Glutamatergic neuron (in vitro differentiated cells): ENCODE measurements at places on chromosomes 13 and 19.

GRCh38 chr19:5154129-5154798 is 185.4 kb downstream of the KDM4B start:
- DNase-seq: peak; percentile 80

GRCh38 chr13:73776151-73776785 is 357.9 kb downstream of the KLF12 start:
- no peak for DNase-seq

- DNase-seq: no peak
Measured at GRCh38 chr19:33661336-33661735, 39.6 kb downstream of the CHST8 start.

- no peak for DNase-seq
Measured at GRCh38 chr13:23632741-23633140, 62.5 kb downstream of the TNFRSF19 start.

DNA sequence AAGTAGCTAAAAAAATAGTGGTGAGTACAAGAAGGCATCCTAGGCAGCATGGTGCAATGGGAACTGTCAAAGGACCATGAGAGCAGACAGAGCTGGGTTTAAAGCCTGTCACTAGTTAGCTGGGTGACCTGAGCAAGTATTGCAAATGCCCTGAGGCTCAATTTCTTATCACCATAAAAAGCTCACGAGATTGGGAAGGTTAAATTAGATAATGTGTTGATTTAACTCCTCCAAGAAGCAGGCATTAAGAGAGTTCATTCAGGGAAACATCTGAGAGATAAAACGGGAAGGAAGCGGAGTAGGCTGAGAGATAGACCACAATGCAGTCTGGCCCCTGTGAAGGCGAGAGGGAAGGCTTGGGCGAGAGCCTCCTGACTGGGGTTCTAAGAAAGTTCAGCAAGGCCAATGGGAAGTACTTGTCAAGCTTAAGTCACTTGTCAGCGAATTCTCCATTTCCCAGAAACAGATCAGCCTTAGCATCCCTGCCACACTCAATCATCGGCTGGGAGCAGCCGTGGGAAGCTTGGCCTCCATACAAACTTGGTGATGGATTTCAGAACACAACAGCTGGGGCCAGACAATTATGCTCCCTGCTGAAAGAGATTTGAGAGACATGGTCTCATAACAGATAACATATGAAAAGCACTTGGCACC is 105.5 kb downstream of the POU4F1 start:
- no peak for DNase-seq

DNA sequence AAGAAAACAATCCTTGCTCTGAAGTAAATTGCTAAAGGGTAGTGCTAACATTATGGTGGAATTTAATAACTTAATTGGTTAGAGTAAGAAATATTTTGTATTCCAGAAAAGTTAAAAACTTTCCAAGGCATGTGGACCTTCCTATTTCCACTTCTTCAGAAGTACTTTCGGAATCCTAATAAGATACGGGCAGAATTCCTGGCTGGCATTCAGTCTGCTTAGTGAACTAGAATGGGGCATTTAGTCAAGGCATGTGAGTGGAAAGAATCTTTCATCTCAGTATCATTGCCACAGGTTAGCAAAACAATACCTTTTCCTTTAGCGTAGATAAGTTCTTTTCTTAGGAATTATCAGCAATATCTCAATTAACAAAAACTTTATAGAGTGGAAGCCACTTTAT is 85.1 kb downstream of the TNFRSF19 start:
- DNase-seq: no peak

DNA sequence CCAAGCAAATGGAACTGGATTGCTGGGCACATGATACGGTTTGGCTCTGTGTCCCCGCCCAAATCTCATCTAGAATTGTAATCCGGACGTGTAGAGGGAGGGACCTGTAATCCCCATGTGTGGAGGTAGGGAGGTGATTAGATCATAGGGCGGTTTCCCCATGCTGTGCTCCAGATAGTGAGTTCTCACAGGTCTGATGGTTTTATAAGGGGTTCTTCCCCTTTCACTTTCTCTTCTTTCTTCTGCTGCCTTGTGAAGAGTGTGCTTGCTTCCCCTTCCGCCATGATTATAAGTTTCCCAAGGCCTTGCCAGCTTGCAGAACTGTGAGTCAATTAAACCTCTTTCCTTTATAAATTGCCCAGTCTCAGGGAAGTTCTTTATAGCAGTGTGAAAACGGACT is 32.6 kb upstream of the MTIF3 start:
- no peak for DNase-seq

DNA sequence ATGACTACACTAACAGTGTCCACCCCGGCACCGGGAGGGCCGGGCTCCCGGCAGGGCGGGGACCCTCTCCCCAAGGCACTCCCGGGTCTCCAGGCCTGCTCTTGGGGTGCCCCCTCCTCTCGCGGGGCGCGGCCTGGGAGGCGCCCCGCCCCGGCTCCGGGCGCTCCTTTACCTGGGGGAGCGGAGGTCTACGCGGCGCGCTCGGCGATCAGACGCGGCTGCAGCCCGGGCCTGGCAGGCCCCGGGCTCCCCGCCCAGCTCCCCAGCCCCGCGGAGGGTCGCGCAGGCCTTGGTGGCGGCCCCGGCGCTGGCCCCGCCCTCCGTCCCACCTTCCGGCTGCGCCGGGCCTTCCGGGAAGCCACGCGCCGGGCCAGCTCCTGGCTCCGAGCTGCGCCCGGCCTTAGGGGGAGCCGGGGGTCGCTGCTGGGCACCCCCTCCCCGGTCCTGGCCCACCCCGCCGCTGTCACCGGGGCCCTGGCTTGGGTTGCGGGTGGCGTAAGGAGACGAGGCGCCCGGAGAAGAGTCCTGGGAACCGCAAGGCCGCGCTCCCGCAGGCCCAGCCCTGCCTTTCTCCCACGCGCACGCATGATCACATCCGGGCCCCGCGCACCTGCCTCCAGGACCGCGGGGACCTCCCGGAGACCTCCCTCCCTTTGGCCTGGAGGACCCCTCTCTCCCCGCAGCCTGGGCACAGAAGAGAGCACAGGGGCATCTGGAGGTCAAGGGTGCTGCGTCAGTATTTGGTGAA is at the start of gene C19orf12:
Gene C19orf12, minus strand, starts transcription at position 309 of the 748 bp plus-strand sequence. CDS start 6,848 bp downstream, outside the sequence.
- peak; percentile 84 for DNase-seq

DNA sequence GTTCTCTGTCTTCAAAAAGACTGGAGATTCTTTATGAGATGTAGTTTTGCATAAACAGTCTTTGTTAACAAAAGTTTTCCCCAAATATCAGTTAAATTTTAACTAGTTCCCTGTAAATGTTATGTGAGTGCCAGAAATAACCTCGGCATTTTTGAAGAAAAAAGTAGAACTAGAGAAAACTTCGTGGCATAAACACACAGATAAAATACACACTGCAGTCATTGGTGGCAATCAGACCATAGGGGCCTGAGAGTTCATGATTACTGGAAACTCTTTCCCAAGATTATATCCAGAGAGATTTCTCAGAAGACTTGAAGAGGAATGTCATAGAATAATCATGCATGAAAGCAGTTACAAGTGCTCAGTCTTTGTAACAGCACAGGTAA is 190.0 kb downstream of the MZT1 start:
- no peak for DNase-seq

DNA sequence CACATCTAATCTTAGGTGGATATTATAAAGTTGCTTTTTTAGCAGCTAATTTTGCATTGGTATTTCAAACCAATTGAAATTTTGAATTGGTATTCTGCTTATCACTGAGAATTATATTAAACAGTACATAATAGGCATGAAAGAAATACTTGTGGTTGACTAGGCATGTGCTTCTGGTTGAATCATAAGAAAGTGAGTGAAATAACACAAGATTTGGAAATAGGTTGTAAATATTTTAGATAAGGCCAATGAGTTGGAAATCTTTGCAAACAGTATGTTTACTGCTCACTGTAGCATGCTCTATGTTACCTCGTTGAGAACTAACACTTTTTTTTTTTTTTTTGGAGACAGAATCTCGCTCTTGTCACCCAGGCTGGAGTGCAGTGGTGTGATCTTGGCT is 66.8 kb upstream of the RFC3 start:
- no peak for DNase-seq

DNA sequence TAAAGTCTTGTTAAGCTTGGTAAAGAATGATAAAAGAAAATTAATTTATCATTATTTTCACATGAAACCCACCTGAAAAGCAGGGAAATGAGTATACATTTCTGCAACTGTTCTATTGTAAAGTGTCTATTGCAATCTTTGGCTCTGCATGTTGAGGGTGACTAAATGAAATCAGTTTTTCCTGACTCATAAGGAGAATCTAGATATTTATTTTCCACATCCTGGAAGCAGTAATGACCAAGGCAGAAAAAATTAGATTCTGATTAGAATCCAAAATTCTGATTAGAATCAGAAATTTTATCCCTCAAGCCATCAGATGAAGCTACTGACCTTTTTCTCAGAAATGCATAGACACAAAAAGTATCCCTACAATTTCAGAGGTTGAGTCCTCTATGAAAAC is 178.4 kb downstream of the MYO16 start:
- DNase-seq: no peak

- no peak for DNase-seq
Measured at GRCh38 chr13:47774671-47774994, 226.4 kb downstream of the SUCLA2 start.

DNA sequence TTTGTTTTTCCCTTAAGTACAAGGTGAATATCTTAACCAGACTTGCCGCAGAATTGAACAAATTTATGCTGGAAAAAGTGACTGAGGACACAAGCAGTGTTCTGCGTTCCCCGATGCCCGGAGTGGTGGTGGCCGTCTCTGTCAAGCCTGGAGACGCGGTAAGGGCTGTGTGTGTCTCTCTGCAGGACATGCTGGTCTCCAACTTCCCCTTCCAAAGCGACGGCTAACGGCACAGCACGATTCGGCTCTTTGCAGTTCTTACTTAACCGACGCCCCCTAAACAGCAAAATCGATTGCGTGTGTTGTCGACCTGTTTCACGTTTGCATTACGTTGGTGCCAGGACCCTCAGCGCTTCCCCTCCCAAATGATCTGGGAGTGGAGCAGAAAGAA is 73.2 kb downstream of the GGACT start:
- DNase-seq: no peak

DNA sequence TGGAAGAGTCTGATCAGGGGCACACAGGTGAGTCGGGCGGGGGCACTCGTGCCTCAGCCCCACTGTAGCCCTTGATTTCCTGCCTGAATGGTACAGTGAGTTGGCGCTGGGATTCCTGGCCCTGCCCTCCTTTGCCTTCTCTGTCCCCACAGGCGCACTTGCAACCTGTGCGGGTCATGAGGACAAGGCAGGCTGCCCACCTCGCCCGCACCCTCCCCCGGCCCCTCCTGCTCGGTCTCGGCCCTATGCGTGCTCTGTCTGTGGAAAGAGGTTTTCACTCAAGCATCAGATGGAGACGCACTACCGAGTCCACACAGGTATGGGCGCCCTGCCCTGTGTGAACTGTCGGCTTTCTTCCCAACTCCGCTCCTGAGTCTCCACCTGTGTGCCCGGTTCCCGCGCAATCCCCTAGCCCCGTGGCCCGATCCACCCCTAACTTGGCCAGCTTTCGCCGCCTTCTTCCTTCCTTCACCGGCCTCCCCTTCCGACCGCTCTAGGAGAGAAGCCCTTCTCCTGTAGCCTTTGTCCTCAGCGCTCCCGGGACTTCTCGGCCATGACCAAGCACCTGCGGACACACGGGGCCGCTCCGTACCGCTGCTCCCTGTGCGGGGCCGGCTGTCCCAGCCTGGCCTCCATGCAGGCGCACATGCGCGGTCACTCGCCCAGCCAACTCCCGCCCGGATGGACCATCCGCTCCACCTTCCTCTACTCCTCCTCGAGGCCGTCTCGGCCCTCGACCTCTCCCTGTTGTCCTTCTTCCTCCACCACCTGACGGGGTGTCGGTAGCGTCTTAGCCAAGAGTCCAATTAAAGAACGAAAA is 1.6 kb upstream of the KMT2B start:
- DNase-seq: no peak

GRCh38 chr13:50552424-50552966 is 291.0 kb downstream of the DLEU7 start:
- no peak for DNase-seq

DNA sequence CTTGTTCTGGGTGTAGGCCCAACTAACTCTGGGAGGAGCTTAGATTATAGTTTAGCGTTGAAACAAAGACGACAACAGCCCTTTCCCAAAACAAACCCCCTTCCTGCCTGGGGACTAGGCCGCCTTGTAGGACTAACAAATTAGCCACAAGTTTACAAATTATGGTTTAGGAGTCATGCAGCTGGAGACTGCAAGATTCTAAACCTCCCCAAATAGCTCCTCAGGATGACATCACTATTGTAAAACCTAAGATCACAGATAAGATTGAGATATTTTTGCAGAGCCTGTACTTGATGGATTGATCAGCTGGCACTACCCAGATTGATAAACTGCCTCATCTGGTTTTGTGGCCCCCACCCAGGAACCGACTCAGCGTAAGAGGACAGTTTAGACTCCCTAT is 2.3 kb upstream of the SLC25A15 start:
- DNase-seq: no peak

- no peak for DNase-seq
Measured at GRCh38 chr19:51771376-51772130, 10.6 kb downstream of the FPR2 start.

DNA sequence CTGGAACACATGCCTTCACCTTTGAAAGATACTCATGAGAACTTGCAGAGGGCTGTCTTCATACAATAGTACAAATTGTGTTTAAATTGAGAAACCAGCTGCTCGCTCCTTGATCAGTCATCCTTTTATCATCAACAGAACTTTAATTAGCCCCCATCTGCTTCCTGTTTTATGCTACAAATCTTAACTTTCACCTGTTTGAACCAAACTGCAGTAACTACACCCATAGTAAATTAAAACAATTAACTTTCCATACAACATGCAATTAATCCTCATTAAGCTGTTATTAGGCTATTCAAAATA is 85.2 kb downstream of the FOXO1 start:
- DNase-seq: no peak

DNA sequence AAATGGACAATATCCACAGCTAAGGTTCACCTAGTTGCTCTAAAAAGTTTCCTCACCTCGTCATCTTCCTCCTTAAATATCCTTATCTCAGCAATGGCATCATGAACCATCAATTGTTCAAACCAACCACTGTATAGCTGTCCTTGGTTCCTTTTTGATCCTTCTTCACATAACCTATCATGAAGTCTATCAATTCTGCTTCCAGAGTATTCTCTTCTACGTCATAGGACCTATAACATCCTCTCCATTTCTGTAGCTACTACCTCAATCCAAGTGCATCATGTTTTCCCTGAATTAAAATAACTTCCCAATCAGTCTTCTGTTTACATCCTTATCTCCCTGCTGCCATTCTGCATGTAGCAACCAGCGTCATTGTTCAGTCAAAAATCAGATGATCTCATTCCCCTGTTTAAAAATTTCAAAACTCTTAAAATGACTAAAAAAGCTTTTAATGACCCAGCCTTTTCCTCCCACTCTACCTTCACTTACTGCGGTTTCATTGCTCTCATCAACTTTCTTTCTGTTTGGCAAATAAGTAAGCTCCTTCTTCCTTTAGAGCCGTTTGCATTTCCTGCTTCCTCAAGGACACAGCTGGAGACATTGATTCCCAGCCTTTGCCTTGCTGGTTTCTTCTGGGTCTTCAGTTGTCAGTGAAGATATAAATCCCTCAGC is 223.9 kb upstream of the MIR17HG start:
- no peak for DNase-seq

GRCh38 chr13:77896536-77896935 is 22.1 kb downstream of the EDNRB start:
- DNase-seq: no peak
